ENCODE measurements at places on chromosomes 3 and 15.

DNA sequence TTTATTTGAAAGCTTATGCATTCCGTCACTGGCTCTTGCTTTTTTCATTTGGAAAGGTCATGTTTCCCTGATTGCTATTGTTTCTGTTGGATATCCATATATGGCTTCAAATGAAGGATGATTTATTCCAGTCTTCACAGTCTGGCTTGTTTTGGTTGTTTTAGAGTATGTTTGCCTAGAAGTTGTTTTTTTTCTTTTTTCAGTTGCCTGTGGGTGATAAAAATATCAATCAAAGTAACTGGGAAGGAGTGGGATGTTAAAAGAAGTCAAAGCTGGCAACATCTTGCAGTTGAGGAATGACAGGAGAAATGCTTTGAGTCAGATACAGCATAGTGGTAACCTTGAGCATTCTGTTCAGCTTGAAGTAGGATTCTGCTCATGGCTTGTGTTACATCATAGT, 610.5 kb downstream of the PLOD2 start:
- no peak for DNase-seq

DNA sequence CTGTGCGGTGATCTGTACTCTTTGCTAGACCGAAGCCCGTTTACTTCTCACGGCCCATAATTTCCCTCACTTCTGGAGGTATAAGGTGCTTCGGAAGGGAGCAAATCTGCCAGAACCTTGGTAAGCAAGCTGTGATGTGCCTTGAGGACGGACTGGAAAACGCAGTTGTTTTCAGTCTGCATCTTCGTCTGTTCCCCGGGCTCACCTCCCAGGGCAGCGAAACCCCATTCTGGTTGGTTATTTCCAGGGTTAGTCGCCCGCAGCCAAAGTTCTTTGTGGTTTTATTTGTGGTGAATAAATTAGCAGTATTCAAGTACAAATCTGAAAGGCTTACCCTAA, 401 bp downstream of the RAMAC start:
- DNase-seq = no peak

DNA sequence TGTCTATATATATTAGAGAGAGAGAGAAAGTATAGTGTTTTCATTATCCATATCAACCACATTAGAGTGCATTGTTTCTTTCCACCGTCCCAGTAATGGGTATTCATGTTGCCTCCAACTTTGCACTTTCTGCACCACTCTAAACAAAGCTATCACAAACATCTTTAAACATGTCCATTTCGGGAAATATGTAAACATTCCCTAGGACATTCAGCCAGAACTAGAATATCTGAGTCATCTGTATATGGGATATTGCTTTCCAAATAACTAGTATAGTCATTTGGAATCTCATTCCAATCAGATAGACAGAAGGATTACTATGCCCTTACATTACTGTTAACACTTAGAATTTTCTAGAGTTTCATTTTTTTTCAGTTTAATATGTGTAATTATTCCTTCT, 914.9 kb upstream of the EPHA6 start:
- DNase-seq = no peak

DNA sequence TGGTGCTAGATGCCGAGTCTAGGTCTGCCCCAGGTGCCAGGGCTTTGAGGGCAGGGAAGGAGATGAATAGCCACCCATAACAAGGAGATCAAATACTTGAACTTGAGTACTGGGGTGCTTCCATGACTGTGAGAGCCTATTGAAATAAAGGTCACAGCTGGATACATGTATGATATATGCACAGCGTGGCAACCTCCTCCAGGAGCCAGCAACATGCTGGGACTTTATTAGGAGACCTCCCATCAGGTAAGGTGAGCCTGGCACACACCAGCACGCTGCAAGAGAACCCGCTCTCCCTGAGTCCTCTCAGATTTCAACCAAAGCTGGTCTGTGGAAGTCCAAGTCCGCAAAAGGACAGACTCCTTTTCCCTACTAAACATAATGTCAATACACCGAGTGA, 10.5 kb upstream of the HES1 start:
- DNase-seq = no peak

DNA sequence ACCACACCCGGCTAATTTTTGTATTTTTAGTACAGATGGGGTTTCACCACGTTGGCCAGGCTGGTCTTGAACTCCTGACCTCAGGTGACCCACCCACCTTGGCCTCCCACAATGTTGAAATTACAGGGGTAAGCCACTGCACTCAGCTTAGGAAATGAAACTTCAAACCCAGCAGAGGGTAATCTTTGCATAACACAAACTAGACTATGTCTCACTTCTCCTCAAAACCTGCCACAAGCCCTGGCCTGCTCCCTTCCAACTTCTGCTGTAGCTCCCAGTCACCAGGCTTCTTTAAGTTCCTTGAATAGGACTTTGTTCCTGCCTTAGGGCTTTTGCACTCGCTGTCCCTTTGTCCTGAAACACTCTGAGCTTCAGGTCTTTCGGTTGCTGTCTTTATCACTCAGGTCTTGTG, 39.2 kb upstream of the SEMA4B start:
- no peak for DNase-seq

DNA sequence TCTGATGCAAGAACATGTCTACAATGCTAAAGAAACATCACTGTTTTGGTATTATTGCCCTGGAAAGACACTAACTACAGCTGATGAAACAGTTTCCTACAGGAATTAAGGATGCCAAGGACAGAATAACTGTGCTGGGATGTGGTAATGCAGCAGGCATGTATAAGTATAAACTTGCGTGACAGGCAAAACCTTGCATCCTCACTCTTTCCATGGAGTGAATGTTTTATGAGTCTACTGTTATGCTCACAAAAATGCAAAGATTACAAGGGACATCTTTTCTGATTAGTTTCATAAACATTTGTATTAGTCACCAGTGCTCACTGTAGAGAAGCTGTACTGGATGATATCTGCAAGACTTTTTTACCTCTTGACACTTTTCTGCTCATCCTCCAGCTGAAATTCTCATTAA, 143.6 kb downstream of the NAALADL2 start:
- DNase-seq = no peak

DNA sequence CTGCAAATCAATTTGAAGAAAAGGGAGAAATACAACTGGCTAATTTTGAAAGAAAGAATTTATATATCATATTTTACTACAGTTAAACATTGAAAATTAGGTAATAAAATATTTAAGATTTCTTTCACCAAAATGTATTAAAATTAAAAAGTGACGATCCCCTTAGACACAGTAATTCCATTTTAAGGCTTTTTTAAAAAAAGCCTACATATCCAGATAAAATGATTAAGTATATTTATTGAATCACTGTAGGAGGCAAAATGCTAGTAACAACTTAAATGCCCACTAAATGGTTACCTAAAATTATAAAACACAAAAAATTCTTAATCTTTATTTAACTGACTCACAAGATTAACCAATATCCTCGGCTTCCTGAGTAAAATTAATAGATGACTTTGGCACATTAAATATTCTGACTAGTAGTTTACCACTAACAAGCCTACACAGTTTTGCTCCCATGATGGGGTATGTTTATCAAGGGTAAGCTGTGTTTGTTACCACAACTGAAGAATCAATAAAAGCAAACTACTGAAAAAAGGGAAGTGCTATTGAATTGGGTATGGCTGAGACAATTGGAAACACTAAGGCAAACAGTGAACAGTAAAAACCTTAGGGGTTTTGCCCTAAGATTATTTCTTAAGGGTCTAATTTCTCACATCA, 28.4 kb downstream of the ANKRD28 start:
- DNase-seq = no peak

- no peak for DNase-seq
Observed at GRCh38 chr3:133157716-133158115, 119.5 kb downstream of the TMEM108 start.

DNA sequence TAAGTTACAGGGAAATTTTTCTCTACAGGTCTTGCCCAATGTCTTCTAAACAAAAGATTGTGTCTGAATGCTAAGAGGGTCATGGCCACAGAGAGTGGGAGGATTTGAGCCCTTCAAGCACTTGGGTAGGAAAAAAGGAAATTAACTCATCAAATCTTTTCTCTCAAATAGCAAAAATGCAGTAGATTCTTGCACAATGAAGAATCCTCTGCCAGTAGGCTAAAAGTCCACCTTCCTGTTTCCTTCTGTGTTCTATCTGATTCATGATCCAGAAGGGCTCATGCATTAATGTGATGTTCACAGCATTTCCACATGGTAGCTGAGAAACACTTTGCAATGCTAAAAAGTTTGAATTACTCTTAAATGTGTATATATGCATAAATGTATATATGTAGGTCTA, 177.1 kb downstream of the CD47 start:
- no peak for DNase-seq

- DNase-seq = no peak
Observed at GRCh38 chr15:70583006-70583405, 180.4 kb downstream of the UACA start.
